ENCODE measurements at places on chromosomes 2 and 18.
A peak's percentile ranks its signal among the peaks of the same experiment; 100 is the strongest.

- no peak for DNase-seq
These were observed 9.0 kb upstream of the SLC1A4 start for GRCh38 chr2:64980183-64980582.

DNA sequence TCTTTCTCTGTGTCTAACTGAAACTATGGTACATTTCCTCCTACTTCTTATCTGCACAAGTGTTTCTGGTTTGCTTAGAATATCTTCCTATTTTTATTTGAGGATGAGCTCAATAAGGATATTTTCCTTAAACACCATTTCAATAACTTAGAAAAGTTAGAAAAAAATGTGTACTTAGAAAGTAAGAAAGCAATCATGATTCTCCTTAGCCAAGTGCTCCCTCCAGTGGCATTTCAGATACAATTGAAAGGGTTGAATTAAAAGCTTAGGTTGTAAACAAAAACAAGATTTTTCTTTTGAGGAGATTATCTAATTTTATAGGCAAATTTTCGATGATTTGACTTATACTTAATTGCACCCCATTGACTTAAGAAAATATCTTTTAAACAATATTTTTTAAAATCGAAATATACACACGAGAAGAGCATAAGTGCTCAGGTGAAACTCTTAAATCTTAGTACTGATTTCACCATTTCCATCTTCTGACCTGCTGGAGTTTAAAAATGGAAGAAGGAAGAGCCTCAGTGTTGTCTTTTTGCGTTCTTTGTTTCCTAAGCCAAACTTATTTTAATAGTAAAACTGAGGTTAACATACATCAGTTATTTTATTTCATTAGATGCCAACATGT is 26.9 kb downstream of the C18orf63 start:
- peak; percentile 43 for DNase-seq

- DNase-seq, result no peak
These were observed 68.4 kb downstream of the ORC4 start for GRCh38 chr2:147952118-147952517.

DNA sequence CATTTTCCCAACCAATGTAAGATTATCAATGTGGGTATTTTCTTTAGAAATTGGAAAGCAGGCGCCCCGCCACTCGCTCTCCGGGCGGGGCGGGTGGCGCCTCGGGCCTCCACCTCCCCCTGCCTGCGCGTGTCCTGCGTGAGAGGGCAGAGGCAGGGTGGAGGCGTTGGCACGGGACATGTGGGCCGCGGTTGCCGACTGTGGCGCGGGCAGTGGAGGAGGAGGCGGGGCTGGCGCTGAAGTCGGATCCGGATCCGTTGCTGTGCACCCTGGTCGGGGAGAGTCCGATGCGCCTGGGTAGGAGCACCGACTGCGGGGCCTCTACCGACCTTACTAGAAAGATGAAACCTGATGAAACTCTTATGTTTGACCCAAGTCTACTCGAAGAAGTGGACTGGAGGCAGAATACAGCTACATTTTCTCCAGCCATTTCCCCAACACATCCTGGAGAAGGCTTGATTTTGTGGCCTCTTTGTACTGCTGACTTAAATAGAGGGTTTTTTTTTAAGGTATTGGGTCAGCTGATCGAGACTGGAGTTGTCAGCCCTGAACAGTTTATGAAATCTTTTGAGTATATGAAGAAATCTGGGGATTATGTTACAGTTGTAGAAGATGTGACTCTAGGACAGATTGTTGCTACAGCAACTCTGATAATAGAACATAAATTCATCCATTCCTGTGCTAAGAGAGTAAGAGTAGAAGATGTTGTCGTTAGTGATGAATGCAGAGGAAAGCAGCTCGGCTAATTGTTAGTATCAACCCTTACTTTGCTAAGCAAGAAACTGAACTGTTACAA is 37.9 kb downstream of the PMS1 start:
- peak; percentile 62 for DNase-seq

DNA sequence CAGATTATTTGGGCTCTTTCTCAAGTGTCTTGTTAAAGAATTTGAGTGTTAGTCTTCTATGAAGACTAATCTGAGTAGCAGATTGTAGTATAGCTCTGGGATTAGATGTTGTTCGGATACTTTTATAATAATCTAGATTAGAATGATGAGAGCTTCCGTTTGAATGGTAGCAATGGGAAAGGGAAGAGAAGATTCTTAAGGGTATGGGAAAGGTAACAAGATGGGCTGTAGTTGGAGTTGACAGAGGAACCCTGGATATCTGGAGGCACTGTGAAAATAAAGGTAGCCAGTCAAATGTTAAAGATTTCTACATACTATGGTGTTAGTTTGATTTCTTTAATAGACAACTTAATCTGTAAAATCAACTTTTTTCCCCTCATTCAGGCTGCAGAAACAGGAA is 4.7 kb downstream of the DDX1 start:
- DNase-seq, result no peak

GRCh38 chr2:237892984-237893595 is 33.7 kb downstream of the RAMP1 start:
- no peak for DNase-seq

DNA sequence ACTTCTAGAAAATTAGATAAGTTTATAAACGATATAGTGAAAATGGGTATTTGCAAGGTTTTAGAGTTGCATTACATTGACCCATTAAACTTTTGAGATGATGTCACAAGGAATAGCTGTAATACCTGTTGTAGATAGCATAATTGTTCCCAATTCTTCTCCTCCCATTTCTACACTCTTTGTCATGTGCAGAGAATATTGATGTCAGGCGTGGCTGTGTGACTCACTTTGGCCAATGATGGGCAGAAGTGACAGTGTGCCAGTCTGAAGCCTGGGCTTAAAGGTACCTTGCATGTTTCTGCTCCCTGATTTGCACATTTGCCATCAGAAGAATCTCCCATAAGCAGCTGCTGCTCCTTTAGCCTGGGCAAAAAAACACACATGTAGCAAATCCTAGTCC is 26.9 kb upstream of the CCBE1 start:
- no peak for DNase-seq

- DNase-seq, result no peak
These were observed 1.8 kb upstream of the TBR1 start for GRCh38 chr2:161414042-161415033.

- DNase-seq, result no peak
These were observed 560.6 kb downstream of the SLC4A3 start for GRCh38 chr2:220188031-220188430.

- no peak for DNase-seq
These were observed 519.9 kb downstream of the RNF144A start for GRCh38 chr2:7437141-7437540.

DNA sequence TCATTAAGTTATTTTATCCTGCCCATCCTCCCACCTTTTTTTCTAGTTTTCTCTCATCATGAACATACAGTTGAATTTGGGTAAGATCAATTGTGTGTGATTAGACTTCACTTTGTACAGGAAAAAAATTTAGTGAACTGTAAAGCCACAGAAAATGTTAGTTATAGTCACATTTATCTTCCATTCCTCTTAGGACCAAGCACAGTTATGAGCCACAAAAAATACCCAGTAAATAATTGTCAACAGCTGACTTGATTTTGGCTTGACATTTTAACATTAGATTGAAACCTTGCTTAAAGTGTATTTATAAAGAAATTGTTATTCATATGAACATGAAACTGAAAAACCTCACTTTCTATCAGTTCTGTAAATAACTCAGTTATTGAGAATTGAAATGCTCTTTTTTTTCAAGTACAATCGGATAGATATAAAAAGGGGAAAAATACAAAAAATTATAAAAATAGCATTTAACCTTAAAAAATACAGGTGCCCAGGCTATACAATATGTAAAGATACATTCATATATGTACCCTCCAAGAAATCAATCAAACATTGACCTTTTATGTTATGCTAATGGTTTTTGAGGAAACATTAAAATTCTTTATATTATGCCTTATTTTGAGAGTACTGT is 389.5 kb upstream of the NRP2 start:
- no peak for DNase-seq

DNA sequence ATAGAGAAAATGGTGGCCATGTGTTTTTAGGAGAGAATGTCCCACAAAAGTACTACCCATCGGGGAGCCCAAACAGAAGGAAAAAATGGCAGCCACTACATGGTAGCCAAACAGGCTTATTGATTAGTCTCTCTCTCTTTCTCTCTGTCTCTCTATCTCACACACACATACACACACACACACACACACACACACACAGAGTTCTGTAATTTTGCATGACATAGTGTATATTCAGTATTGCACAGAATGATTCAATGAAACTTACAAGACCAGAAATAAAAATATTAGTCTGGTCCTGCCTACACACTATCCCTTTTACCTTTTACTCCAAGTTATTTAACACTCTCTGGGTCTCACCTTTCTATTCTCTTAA is 124.8 kb upstream of the SLC39A10 start:
- no peak for DNase-seq

DNA sequence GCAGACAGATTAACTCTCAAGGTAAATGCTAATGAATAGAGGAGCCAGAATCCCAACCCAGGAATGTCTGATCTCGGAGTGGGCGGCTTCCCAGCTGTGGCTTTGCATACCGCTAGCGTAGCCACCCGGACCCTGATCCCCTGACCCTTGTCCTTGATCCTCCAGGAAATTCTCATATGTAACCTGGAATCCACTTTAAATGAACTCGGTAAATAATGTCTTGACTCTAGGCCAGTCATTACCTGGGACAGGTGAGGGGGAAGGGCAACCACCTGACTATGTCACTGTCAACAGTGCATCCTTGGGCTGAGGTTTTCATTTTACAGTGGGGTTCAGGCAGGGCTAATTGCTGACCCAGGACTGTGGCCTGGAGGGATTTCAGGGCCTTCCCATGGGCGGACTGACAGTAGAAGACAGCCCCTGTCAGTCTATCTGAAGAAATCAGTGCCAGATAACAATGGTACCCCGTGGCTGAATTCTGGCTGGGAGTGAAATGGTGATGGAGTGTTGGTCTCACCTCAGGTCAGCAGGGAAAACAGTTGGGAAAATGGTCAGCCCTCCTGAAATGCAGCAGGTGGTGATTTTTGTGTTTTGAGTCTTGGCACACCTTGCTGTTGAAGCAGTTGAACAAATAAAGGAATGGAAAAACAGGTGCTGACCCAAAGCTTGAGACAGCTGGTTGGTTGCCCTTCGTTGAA is 9.6 kb downstream of the ACKR3 start:
- DNase-seq, result no peak

DNA sequence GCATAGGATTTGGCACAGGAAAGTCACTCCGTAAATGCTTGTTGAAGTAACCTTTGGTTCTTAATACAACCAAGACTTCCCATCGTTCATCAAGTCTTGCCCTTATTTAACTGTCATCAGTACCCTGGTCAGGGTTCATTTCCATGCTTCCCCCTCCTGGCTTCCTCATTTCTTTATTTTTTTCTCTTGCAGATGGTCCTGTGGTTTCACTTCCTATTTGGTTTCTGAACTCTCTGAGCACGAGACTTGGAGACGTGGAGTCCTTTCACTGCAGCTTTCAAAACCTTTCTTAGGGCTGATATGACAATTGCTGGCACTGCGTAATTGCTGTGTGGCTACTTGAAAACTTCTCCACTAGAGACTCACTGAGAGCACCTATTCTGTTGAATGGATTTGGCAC is 59.9 kb upstream of the PID1 start:
- no peak for DNase-seq

DNA sequence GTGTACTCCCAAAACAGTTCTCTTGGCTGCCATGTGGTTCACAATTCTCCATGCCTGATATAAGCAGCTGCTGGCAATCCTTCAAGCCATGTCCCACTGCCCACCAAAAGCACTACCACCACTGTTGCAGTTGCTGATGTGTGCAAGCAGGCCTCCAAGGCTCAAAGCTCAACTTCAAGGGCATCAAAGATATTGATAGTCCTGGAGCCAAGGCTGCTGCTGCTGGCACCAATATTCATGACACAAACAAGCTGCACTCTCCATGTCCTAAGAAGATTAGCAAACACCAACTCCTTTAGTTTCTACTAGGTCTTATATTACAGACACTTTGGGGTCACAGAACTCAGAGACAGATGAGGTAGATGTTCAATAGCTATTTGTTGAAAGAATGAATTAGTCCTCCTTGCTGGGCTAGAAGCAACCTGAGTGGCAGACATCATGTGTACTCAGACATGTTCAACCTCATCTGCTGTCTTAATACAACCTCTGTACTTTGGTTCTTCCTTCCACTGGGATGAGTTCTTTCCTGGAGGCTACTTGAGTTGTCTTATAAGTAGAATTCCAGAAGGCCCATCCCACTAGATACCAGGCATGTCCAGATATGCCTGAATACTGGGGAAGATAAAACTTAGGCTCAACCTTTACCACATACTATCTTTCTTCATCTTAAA is 104.5 kb upstream of the UGP2 start:
- no peak for DNase-seq

GRCh38 chr2:46409756-46410155 is 69.6 kb upstream of the TMEM247 start:
- no peak for DNase-seq

DNA sequence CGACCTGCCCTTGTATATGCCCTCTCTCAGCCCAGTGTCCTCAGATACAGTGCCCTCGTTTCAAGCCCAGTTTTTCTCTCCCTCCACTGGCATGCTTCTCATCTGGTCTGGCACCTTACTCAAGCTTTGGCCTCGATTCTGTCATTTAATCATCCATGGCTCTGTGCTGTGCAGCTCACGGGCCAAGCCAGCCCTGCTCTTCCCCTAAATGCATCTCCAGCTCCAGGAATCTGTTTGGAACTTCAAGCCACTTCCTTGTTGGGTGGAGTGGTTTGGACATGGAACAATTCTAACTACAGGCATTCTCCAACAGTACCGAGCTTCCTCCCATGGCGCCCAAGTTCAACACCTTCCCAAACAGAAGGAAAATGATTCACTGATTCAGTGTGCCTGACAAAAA is 76.7 kb upstream of the ZNF397 start:
- DNase-seq, result no peak

- no peak for DNase-seq
These were observed 76.2 kb downstream of the AAK1 start for GRCh38 chr2:69567157-69567908.

- no peak for DNase-seq
These were observed 64.2 kb downstream of the RBMS1 start for GRCh38 chr2:160429248-160430000.

GRCh38 chr2:83531206-83531826 is 927.8 kb downstream of the SUCLG1 start:
- no peak for DNase-seq

GRCh38 chr18:51430538-51430937 is 233.1 kb upstream of the MEX3C start:
- no peak for DNase-seq

DNA sequence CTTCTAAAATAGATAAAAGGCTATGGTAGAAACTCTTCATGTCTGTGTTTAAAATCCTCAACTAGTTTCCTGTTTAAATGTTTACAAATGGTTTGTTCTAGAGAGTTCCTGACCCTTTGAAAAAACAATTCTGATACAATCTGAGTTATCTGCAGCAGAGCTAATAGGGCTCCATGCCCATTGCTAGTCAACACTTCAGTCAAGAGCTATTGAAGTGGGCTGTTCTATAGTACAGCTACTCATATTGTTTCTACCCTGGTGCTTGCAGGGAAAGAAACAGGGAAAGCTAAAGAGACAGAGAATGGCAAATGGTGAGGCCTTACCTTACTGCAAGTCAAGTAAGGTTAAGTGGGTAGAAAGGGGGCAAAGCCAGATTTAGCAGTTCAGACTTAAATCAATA is 112.3 kb upstream of the CAVIN2 start:
- no peak for DNase-seq
